Ovary (tissue), 10 donors: ENCODE measurements at places on chromosomes 7 and 10. TPM values are rescaled to one million over a fixed set of nuclear protein-coding genes. Genes with fewer than 3 reads are reported as not detected.

GRCh38 chr10:59036311-59037017 lies 140.0 kb upstream of the PHYHIPL start:
- DNase-seq, result no peak

GRCh38 chr7:82600531-82600930 lies 157.0 kb upstream of the CACNA2D1 start:
- DNase-seq, result no peak

DNA sequence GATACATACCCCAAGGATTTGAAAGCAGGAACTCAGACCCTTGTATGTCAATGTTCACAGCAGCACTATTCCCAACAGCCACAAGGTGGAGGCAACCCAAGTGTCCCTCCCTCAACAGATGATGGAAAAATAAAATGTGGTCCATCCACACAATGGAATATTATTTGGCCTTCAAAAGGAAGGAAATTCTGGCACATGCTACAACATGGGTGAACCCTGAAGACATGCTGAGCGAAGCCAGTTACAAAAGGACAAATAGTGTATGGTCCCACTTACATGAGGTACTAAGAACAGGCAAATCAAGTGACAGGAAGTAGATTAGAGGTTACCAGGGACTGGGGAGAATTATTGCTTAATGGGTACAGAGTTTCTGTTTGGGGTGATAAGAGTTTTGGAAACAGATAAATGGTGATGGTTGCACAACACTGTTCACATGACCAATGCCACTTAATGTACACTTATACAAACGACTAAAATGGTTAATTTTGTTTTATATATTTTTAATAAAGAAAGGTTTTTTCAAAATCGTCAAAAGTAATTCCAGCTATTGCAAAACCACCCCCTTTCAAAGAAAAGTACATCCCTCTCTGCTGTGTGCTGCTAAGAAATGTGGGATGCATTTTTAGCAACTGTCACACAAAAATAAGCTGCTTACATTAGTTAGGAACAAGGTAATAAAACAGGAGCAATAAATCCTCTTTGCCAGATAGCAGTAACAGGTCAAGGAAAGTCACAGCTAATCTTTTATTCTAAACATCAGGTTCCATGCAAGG lies 85.7 kb downstream of the GRB10 start:
- no peak for DNase-seq

C7orf33 gene
- not detected for total RNA-seq

DNA sequence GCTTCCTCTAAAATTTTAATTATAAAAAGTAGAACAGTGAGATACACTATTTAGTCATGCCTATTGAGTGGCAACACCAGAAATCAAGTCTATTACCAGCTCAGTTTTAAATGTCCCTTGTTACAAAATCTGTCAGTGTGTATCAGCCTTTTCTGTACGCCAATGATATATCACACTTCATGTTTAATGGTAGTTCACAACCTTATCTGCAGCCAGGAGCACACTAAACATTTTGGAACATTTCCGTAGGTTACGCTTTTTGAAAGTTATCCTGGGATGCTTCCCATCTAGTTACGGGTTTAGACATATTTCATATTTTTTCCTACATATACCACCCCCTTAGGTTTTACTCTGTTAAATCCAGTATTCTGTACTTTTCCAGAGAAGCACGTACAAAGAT lies 5.4 kb downstream of the HNRNPA2B1 start:
- DNase-seq, result no peak

UBE2D4 gene
- 19.4 TPM for total RNA-seq

- DNase-seq, result no peak
These were observed 313.8 kb upstream of the BMPER start for GRCh38 chr7:33591490-33591889.

EIF5AL1 gene
- 0.31 TPM for total RNA-seq

- DNase-seq, result no peak
These were observed 85.3 kb downstream of the ZNF33B start for GRCh38 chr10:42553064-42553407.

DNAH11 gene
- 44.3 TPM for total RNA-seq

GSTO2 gene
- 12.6 TPM for total RNA-seq

- DNase-seq, result no peak
These were observed 4.8 kb downstream of the FEZF1 start for GRCh38 chr7:122299624-122300210.

DNA sequence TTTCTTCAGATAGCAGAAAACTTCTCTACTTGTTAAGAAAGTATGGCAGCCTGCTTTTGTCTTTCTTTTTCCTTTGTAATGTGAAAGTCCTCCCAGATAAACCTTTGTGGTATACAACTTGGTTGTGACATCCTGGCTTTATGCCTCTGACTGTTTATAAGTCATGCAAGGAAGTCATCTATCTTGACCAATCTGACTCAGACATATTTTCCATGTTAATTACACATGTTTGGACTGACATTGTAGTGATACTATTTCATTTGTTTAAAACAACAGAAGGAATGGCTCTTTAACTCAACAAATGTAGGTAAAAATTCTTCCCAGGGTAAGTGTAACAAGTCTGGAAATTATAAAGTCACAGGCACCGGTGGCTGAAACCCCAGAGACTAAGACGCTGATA lies 341.6 kb upstream of the MEOX2 start:
- DNase-seq, result no peak

- no peak for DNase-seq
These were observed 867 bp downstream of the ATP6V0E2 start for GRCh38 chr7:149874644-149875028.
